ENCODE measurements at places on chromosomes 4 and X.

GRCh38 chr4:64564126-64564525 lies 154.9 kb upstream of the TECRL start:
- no peak for DNase-seq

- no peak for DNase-seq
Observed at GRCh38 chrX:7574325-7574724, 268.6 kb upstream of the VCX start.

DNA sequence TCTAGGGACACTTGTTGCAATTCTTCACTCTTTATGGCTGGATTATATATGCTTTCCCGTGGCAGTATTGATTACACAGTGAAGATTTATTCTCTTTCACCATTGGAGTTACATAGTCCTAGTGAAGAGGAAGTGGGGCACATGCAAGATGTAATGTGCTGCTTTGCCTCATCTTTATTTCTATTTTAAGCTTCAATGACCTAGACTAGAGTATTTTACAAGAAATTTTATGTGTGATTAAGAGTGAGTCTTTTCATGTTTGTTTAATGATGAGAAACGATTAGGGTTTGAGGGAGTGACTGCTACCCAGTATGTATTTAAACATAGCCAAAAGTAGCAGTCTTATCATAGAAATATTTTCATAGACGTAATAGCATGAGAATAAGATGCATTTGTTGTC lies 30.8 kb downstream of the DIAPH2 start:
- no peak for DNase-seq

GRCh38 chrX:16774746-16775145 lies 11.5 kb upstream of the TXLNG start:
- no peak for DNase-seq

DNA sequence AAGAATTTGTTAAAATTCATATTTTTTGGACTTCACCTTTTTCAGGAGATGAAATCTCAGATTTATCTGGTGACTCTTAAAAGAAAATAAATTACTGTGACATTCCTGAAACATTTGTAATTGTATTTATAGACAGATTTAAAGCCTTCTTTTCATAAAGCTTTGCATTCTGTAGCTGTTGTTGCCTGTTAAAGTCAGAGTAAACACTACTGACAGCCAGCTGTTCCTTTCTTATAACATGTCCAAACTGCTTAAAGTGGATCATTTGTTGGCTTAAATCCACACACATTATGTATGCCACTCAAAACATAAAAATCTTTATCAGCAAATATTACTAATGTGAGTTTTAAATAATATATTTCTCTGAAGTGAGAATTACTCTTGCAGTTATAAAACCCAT lies 157.5 kb downstream of the TECRL start:
- DNase-seq = no peak

GRCh38 chr4:103720661-103721060 lies 876 bp upstream of the TACR3 start:
- no peak for DNase-seq

- no peak for DNase-seq
Observed at GRCh38 chrX:65928522-65928921, 111.4 kb downstream of the VSIG4 start.

GRCh38 chrX:43522582-43522981 lies 133.5 kb upstream of the MAOA start:
- no peak for DNase-seq

Data from heart left ventricle (tissue), 16 donors.